ENCODE measurements at places on chromosomes 16 and 17.

- no peak for DNase-seq
Observed at GRCh38 chr17:28865946-28866752, 11.3 kb downstream of the ERAL1 start.

GRCh38 chr16:86231321-86231995, 278.9 kb upstream of the FOXF1 start:
- DNase-seq: no peak

- DNase-seq: no peak
Observed at GRCh38 chr16:3988011-3988410, 107.5 kb upstream of the CREBBP start.

- peak; percentile 12 for DNase-seq
Observed at GRCh38 chr16:6682142-6682811, 650.4 kb upstream of the RBFOX1 start.

- no peak for DNase-seq
Observed at GRCh38 chr16:984736-985636, 3.4 kb downstream of the SOX8 start.

DNA sequence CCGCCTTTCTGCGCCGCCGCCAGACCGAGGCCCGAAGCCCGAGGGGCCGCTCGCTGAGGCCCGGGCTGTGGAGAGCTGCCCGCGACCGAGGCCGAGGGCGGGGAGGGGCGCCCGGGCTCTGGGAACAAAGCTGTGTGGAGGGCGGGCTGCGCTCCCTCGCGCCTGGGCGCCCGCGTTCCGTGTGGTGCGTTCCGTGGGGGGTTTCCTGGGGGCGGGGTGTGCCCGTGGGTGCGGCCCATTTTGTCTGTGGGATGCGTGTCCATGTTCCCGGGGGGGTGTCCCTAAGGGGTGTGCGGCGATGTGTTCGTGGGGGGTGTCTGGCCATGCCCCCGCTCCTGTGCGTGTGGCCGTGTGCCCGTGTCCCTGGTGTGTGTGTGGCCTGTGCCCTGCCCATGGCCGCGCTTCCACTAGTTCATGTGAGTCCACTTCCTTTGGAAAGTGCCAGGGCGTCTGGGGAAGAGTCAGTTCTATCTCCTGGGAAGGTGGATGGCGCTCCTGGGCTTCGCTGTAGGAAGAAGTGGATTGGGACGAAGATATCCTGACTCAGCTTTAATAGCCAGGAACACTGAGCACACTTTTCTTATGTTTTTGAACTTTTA, 520 bp downstream of the JPT2 start:
- DNase-seq: peak; percentile 44

GRCh38 chr16:89119661-89120141, 26.0 kb downstream of the ACSF3 start:
- no peak for DNase-seq

- peak; percentile 91 for DNase-seq
Observed at GRCh38 chr16:66977341-66978113, 10.9 kb upstream of the CES4A start.

GRCh38 chr16:69195369-69196029, 8.5 kb downstream of the SNTB2 start:
- DNase-seq: no peak

DNA sequence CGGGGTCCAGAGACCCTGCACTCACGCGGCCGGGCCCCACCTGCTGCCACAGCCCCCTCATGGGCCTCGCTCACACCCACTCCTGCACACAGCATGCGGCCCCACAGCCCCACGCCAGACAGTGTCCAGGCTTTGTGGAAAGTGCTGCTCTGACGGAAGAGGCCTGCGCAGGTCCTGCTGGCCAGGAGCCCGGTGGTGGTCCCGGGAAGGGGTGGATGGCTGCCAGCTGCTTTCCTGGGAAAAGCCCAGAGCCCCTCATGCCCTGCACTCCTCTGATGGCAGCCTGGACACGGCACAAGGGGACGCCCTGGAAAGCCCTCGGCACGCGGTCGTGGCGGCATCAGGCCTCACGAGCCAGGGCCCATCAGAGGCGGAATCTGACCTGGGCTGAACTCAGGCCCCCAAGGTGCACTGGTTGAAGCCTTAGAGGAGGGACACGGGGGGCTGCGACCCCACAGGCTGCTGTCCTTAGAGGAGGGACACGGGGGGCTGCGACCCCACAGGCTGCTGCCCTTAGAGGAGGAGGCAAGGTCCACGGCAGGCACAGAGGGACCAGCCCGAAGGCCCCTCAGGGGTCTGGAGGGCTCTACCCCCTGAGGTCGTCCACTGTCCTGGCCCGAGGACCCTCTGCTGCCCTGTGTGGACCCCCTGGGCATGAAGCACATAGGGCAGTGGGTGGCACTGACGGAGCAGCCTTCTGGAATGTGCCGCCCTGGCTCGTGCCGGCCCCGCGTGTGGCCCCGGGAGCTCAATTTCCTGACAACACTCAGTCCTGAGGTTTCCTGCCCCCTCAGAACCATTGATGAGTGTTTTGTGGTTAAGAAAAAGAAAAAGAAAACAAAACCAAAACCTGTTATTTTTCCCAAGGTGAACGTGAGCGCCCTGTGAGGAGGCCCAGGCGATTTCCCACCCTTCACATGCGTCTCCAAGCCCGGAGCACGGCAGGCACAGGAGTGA, 22.1 kb downstream of the SOX8 start:
- peak; percentile 68 for DNase-seq

GRCh38 chr16:85835227-85835751, 35.8 kb downstream of the COX4I1 start:
- DNase-seq: no peak

- DNase-seq: no peak
Observed at GRCh38 chr17:78822552-78822951, 18.1 kb downstream of the USP36 start.

DNA sequence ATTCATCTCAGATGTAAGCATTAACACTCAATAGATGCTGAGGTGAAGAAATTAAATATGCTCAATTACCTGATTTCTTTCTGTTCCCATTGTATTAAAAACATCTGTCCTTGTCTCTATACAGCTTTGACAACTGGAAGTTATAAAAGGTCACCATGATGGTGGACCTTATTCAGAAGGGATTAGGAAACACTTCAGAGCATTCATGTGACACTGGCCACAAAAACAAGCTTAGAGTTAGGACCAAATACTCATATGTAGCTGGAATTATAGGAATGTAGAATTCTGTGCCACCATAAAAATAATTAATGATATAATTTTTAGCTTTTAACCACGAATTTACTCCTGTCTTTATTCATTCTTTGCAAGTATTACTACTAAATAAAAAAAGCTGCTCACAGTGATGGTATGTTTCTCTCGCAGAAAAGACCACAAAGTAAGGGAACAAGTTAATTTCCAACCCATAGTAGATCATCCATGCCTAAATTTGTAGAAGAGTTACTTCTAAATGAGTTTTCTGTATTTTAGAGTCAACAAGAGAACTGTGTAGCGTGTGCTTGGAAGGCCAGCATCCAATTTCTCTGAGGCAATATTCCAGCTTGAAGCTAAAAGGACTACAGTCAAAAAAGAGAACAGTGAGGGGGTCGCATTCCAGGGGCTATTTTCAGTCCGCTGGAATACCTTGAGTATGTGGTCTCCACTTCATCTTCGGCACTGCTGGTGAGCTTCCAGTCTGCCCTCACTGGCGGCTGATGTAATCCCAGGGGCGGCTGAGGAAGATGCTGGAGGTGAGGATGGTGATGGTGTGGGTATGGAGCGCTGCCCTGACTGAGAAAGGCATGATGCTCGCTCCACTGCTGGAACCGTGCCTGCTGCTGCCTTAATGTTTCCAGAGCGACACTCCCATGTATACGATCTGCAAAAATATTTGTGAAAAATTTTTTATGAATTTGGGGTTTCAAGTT, 63.7 kb downstream of the CACNG1 start:
- no peak for DNase-seq

- no peak for DNase-seq
Observed at GRCh38 chr17:10623737-10624338, 33.3 kb downstream of the MYH3 start.

DNA sequence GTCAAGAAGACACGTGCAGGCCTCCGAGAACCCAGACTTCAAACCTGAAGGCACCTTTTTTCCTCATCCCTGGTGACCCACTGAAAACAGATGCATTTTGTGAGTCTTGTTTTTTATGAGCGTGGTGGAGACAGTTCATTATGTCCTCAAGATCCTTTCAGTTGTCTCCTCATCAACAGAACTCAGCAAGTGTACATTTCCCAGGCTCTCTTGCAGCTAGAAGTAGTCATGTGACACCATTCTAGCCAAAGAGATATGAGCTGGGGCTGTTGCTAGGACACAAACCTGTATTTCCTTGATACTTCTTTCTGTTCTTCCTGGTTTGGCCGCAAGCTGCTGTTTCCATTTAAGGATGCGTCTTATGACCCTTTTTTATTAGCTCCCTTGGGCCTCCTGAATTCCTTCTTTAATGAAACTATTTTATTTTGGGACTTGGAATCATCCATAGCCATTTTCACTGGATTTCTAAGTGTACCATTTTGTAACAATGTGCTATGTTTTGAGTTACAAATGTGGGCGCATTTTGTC, 135.7 kb upstream of the FOXF1 start:
- no peak for DNase-seq

- DNase-seq: no peak
Observed at GRCh38 chr17:20281860-20282259, 185.5 kb downstream of the LGALS9B start.

DNA sequence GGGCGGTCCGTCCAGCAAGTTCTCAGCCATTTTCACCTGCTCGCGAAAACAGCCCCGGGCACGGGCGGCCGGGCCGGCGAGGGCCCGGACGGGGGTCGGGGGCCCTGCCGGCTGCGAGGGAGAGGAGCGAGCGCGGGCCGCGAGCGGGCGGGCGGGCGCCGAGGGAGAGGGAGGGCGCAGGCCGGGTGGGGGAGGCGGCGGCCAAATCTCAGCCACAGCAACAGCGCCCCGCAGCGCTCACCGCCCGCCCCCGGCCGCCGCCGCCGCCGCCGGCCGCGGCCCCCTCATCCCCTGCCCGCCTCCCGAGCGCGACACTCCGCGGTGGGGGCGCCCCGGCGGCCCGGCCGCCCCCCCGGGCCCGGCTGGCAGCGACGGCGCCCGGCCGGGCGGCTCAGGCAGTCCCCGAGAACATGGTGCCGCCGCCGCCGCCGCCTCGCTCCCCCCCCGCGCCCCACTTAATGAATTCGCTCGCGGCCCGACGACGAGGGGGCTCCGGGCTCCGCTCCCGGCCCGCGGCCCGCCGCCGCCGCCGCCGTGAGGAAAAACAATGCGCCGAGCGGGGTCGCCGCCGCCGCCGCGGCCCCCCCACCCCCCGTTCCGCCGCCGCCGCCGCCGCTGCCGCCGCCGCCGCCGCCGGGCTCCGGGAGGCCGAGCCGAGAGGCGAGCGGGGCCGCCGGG, 487 bp downstream of the CREBBP start:
- peak; percentile 69 for DNase-seq

DNA sequence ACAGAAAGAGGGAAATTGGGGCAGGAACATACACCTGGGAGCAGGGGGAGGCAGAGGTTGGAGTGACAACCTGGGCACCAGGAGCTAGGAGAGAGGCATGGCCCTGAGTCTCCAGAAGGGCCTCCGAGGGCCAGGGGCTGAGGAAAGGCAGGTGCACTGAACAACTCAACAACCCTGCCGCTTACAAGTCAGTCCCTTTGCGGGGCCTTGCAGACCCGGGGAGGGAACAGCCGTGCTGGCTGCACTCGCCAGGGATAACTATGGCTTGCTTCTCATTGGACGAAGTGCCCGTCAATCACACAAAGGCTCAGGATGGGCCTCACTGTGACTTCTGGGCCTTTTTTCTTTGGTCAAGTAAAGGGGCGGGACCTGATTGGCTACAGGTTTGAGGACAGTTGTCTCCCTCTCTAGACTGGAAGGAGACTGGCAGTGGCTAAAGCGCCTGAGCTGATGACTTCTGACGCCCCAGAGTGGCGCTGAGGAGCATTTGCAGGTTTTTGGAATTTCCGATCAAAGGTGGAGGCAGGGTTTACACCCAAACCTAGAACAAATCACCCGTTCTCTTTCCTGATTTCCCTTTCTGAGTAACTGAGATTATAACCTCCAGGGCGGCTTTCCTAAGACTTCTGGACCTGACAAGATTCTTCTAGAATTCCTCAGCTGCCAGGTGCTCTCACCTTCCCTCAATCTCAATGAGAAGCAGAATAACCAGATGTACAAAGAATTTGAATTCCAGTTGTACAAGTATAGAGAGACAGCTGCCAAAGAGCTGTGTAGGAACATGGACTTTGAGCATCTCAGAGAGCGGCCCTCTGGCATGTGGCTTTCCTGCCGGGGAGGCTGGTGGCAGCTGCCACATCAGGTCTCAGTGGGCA, 27.6 kb upstream of the ST6GALNAC2 start:
- DNase-seq: no peak

GRCh38 chr16:57742543-57742942, 7.0 kb downstream of the KATNB1 start:
- no peak for DNase-seq

GRCh38 chr17:71963351-71963750, 157.5 kb upstream of the SOX9 start:
- DNase-seq: no peak

DNA sequence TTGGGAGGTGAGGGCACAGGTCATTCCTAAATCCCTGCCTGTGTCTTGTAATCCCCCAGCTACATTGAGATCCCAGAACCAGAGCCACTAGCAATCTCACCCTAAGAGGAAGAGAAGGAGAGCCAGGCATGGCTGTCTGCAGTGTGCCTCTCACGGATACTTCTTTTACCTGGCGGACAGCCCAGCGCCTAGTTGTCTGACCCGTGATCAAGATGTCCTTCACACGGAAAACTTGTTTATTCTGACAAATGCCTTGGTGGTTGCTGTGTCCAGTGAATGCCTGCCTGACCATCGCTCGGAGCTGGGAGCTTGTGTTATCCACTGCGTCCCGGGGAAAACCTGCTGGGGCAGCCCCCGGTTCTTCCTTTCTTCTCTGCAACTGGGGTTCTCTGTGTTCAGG, 140.5 kb upstream of the WSCD1 start:
- DNase-seq: no peak
